ENCODE measurements at places on chromosomes 3 and 15.

GRCh38 chr3:30314757-30315325 lies 291.6 kb upstream of the TGFBR2 start:
- no peak for DNase-seq

DNA sequence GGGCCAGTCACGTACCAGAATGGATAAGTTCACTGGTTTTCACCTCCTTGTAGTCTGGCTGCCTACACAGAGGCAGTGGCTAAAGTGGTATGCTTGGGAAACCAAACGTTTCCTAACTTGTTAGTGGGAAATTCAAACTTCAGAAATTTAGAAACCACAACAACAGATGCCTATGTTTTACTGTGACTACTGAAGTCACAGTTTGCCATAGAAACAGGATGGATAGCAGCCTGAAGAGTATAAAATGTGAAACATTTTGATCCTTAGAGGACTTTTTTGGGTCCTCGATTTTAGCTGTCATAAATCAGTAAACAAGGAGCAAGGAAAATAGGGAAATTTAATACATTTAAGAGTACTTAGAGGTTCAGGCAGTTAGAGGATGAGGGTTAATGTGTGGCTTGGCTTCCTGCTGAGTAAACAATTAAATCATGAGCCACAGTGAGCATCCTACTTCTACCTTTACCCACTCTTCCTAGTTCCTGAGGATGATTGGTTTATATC lies 48.6 kb downstream of the CMSS1 start:
- no peak for DNase-seq

DNA sequence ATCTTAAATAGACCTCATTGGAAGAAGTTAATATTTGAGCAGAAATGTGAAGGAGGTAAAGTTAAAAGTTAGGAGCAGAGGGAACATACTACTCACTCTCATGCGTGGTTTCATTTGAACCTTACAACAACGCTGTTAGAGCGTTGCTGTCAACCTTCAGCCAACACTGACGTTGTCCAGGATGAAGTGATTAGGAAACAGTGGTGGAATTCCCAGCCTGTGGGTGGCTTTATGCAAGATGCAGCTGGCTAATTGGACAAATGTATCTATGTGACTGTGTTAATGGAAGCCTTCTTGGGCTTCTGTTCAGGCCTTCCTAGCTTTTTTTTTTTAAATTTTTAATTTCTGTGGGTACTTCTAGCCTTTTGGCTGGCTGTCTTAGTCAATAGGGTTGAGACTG lies 40.5 kb downstream of the PTPRG start:
- no peak for DNase-seq

GRCh38 chr15:58980351-58980939 lies 7.0 kb upstream of the RNF111 start:
- no peak for DNase-seq

DNA sequence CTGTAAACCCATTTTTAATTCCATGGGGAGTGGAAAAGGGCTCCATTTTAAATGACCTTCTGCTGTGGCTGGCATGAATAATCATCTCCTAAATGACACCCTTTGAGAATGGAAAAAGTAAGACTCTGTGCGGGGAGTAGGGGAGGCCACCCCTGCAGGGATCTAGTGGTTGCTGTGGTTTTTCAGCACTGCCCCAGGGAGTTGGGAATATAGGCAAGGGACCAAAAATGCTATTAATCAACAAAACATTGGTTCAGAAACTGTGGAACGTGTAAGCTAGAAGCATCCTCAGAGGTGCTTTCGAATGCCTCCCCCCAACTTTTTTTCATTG lies 30.1 kb upstream of the ADAMTS7 start:
- no peak for DNase-seq

GRCh38 chr3:9747267-9747666 lies 2.5 kb upstream of the OGG1 start:
- DNase-seq: no peak

- no peak for DNase-seq
These were observed 82.2 kb upstream of the GOLGA8B start for GRCh38 chr15:34665498-34666116.

- peak; percentile 51 for DNase-seq
These were observed 163.2 kb downstream of the B3GALNT1 start for GRCh38 chr3:160941885-160942494.

GRCh38 chr3:126371096-126371705 lies 14.0 kb upstream of the KLF15 start:
- no peak for DNase-seq

DNA sequence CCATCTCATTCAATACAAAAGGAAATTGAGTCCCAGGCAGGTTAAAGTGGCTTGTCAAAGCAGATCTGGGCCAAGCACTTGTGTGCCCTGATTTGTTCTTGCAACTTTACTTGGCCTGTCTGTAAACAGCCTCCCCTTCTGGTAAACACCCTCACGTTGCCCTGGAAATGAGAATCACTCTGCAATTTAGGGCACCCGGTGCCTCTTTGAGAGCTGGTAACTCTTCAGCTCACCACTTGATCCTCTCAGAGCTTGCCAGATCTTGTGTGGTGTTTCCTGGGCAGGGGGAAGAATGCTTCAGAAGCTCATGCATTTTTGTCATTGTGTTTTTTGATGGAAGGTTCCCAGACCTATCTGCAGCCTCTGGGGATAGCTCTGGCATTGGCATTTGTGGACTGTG lies 11.3 kb downstream of the MED12L start:
- no peak for DNase-seq

DNA sequence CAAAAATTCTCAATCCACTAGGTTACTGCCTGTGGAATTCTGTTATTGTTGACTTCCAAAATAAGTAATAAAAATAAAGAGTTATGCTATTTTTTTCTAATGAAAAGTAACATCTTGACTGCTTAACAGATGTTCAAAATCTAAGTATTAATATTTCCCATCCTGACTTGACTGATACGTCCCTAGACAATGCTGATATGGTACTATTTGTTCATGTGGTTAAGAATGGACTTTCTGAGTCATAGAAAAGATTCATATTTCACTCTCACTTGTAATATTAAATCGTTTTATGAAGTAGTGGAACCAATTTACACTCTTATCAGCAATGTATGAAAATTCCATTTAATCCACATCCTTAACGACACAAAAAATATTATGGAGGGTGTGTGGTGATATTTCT lies 104.8 kb upstream of the PLSCR5 start:
- no peak for DNase-seq

GRCh38 chr3:138408751-138409570 lies 25.5 kb upstream of the ESYT3 start:
- no peak for DNase-seq

DNA sequence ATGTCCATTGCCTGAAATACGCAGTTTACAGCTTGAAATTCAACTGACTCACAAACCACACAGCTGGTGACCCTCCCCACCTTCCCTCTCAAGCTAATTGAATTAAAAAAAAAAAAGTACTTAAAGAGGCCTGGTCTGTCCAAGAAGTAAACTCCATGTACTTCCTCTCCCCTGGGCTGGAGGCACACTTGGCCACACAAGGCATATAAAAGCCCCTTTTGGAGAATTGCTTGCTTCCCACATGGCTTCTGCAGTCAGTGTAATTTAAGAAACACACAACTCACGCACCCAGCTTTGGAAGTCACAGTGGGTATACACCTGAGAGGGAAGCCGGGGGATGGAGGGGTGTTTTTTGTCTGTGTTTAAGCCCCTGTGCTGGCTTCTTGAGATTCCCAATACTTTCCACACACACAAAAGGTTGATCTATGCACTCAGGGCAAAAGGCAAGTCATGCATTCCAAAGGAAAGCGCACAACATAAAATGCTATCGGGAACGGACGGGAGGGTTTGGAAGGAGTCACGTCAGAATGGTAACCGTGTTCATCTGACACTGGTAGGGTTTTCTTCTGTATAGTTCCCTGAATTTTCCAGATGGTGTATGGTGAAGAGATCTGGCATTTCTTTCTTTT lies 106.6 kb upstream of the ALDH1A3 start:
- no peak for DNase-seq

GRCh38 chr15:77546050-77546501 lies 86.6 kb downstream of the LINGO1 start:
- no peak for DNase-seq

GRCh38 chr3:195801251-195802183 lies 10.2 kb downstream of the MUC4 start:
- no peak for DNase-seq
